SHP77 treated with DMSO at 0.1 percent for 48 hours (cell line): ENCODE measurements at places on chromosomes 11 and 22.
A peak's percentile ranks its signal among the peaks of the same experiment; 100 is the strongest.

DNA sequence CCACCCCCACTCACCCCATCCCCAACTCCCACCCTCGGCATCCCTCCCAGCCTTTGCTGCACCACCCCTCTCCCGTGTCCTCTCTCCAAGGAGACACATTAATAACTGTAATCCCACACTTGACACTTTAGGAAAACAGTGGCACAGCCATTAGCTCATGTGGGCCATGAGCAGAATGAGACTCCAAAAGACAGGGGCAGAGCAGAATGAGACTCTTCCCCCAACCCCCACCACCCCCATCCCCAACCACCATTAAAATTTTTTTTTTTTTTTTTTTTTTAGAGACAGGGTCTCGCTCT is 6.2 kb upstream of the SLCO2B1 start:
- DNase-seq, result no peak

GRCh38 chr11:44628730-44629700 is 63.6 kb downstream of the CD82 start:
- DNase-seq, result no peak

- DNase-seq, result no peak
Measured at GRCh38 chr22:47176573-47177333, 414.3 kb downstream of the TBC1D22A start.

DNA sequence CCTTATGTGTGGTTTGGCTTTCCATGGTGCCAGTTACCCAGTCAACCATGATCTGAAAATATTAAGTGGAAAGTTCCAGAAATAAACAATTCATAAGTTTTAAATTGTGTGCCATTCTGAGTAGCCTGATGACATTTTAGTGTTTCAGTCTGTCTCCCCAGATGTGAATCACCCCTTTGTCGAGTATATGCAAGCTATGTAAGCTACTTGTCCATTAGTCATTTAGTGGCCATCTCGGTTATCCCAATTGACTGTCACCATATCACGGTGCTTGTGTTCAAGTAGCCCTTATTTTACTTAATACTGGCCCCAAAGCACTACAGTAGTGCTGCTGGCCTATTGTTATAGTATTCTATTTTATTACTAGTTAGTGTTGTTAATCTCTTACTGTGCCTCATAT is 44.9 kb downstream of the ATG16L2 start:
- DNase-seq, result no peak

GRCh38 chr11:111422494-111423249 is 43.6 kb upstream of the POU2AF1 start:
- DNase-seq, result peak; percentile 69

- DNase-seq, result no peak
Measured at GRCh38 chr11:13221722-13222121, 55.9 kb upstream of the BMAL1 start.
